Stimulated activated CD4-positive, alpha-beta T cell treated with anti-CD3 and anti-CD28 coated beads, Interleukin-12 subunit alpha, Interleukin-12 subunit beta, amount 100 ng/mL, for 24 hours (primary cell): ENCODE measurements at places on chromosomes 1 and 21.

- DNase-seq = no peak
Measured at GRCh38 chr1:240464099-240464498, 147.9 kb downstream of the GREM2 start.

- DNase-seq = no peak
Measured at GRCh38 chr1:55481634-55482033, 266.5 kb upstream of the USP24 start.

GRCh38 chr1:181090641-181091126 is 2.2 kb downstream of the IER5 start:
- no peak for DNase-seq

DNA sequence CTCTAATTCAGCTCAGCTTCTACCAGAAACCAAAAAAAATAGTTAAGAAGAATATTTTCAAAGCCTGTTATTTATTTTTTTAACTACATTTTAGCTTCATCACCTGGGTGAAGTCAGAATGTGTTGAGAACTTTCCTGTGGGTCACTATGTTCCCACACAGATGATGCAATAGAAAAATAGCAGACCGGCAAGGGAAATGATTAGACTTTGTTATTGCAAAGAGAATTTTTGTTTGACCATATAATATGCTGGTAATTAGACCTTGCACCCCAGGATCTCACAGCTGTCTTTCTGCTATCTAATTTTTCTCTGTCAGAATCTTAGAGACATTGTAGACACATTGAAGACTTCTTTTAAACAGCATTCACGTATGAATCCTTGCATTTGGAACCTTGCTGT is 299.3 kb downstream of the TBX15 start:
- no peak for DNase-seq

DNA sequence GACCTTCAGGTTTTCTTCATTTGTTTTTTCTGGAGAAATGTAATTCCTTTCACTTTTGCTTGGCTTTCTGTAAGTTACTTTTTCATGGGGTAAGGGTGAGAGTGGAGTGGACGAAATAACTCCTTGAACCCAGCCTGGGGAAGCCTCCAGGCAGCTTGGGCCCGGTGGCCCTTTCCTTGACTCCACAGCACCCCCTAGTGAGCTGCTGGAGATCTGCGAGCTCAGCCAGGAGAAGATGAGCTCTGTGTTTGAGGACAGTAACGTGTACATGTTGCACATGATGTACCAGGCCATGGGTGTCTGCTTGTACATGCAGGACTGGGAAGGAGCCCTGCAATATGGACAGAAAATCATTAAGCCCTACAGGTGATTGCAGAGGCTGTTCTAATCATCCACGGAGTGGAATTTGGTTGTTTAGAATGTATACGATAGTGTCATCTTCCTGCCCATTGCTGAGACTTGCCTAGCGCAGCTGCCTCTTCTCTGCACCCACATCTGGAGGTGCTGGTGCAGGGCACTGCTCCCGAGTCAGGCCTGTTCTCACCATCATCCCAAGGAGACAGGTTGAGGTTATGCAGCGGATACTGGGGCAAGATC is 51.0 kb downstream of the SMYD2 start:
- DNase-seq = peak; percentile 45

- no peak for DNase-seq
Measured at GRCh38 chr1:19894218-19894617, 12.0 kb downstream of the OTUD3 start.

DNA sequence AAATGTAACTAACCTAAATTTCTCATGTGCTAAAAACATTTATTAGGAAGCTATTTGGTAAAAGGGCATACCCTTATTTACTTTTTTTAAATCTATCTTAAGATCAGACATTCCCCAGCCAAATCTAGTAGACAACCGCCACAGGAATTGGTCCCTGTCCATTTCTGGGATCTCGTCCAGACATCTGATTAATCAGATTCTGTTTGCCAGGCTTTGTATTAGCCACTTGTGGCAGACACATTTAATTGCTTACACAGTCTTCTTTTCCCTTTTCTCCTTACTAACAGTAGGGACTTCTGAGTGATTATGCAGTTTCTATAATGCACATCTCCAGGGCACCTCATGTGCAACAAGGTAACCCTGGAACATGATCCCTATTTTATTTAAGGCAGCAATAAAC is 449.0 kb upstream of the RGS18 start:
- DNase-seq = no peak

DNA sequence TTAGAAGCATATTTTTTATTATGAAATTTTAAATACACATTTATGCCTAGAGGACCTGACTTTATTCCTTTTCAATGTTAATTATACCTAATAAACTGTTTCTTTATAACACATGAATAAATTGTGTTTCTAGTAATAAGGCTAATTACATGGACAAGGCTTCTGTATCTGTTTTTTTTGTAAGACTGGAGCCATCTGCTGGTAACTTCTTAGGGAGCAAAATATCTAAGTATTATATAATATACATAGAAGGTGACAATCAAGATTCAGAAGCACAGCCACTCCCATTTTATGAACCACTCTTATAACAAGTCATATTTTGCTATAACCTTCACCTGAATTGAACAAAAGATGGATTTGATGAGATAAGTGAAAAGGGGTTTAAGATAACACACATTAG is 84.2 kb downstream of the LBR start:
- no peak for DNase-seq

DNA sequence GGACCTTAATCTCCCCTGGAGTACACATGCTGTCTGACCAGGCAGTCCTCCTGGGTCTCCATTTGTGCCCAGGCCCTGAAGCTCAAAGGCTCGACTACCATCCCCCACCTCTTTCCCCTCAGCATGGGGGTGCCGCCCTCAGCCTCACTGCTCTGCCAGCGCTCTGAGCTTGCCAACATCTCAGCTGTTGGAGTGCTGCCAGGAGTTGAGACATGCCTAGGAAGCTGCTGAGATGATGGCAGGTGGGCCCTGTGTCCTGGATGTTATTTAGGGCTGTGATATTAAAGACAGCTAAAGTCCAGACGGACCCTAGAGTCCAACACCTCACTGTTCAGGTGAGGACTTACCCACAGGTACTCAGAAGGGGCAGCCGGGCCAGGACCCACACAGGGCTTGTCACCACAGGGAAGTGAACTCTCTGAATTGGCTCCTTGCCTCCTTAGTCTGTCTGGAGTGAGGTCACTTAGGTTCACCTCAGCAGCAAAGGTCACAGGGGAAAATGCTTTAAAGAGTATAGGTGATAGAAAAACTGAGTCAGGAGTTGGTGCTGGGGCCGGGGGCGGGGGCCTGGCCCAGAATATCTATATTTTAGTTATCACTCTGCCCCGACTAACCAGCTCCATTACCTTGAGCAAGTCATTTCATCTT is 19.7 kb upstream of the KCNC4 start:
- no peak for DNase-seq

GRCh38 chr21:39885119-39885848 is 18.0 kb downstream of the PCP4 start:
- DNase-seq = no peak

DNA sequence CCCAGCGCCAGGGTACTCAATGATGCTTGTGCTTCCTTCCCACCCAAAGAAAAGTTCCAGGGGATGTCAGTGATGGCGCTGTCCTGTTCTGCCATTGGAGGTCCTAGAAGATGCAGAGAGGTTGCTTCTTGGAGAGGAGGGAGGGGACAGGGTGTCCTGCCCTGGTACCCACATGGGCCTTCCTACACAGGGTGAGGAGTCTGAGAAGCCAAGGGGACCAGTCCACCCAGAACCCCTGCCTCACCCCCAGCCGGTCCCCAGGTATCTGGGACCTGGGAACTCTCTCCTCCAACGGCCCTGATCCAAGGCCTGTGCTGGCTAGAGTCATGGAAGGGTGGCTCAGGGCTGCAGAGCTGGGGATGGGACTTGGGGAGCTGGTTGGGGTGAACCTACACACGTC is 259.4 kb downstream of the KCNJ6 start:
- no peak for DNase-seq

DNA sequence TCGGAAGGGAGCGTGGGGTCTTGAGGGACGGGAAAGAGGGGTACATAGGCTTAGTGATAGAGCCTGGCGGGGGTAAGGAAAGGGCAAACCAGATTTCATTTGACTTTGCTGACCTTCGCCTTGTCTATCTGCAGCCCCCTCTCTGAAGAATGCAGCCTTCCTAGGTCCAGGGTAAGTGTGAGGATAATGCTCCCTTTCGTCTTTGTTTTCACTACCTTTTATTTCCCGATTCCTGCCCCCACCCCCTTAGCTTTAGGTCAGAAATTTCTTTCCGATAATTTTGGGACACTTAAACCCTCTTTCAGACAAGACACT is 396 bp downstream of the ATP5PB start:
- DNase-seq = no peak

GRCh38 chr1:106027871-106028270 is 1028.6 kb upstream of the PRMT6 start:
- DNase-seq = no peak

- no peak for DNase-seq
Measured at GRCh38 chr1:245480393-245481120, 325.8 kb downstream of the KIF26B start.

DNA sequence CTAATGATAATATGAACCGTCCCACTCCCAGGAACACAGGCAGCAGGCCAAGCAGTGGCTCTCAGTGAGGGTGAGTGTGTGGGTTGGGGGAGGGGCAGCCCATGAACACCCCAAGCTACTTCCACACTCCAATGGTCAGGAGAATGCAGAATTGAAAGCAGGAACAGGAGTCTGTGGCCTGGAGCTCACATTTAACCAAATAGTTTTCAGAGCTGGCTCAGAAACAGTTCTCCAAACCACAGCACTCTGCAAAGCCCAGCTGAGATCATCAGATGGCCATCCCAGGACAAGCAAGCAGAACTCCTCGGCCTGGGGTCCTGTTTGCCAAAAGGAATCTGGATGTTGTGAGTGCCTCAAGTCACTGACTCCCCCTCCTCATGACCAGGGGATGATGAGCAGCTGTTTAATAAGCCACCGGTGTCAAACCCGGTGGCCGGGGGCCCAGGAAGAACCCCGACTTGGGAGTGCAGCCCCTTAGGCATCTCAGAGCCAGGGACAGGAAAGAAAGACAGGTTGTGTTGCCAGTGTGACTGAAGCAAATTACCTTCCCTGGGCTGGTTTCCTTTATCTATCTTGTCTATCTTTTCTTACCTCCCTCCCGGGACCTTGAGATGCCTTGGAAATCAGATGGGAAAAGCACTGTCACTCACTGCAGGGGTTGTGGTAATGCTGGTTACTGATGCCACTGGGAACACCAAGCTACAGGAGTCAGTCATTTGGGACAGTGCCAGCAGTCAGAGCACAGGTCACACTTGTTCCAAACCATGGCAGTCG is 20.4 kb downstream of the DEGS1 start:
- DNase-seq = no peak

- DNase-seq = no peak
Measured at GRCh38 chr1:187114792-187115191, 286.0 kb downstream of the PLA2G4A start.
